Breast epithelium (tissue), 4 donors: ENCODE measurements at places on chromosomes 11 and 22.

- no peak overlapping the region for H3K4me3 ChIP-seq
- no peaks in the 10 kb centered on the region for H3K27me3 ChIP-seq
- H3K36me3 ChIP-seq: no peaks in the 10 kb centered on the region
- no peak for DNase-seq
- no peak overlapping the region for H3K27ac ChIP-seq
- H3K4me1 ChIP-seq: no peaks in the 10 kb centered on the region
These were observed 103.9 kb downstream of the GUCY1A2 start for GRCh38 chr11:106914409-106914808.

- no peak overlapping the region for H3K27ac ChIP-seq
- H3K27me3 ChIP-seq: no peaks in the 10 kb centered on the region
- H3K4me1 ChIP-seq: peaks cover 5% of the 10 kb centered on the region
- no peak for DNase-seq
- no peak overlapping the region for H3K4me3 ChIP-seq
These were observed 26.7 kb downstream of the ALKBH3 start for GRCh38 chr11:43907028-43907975.

DNA sequence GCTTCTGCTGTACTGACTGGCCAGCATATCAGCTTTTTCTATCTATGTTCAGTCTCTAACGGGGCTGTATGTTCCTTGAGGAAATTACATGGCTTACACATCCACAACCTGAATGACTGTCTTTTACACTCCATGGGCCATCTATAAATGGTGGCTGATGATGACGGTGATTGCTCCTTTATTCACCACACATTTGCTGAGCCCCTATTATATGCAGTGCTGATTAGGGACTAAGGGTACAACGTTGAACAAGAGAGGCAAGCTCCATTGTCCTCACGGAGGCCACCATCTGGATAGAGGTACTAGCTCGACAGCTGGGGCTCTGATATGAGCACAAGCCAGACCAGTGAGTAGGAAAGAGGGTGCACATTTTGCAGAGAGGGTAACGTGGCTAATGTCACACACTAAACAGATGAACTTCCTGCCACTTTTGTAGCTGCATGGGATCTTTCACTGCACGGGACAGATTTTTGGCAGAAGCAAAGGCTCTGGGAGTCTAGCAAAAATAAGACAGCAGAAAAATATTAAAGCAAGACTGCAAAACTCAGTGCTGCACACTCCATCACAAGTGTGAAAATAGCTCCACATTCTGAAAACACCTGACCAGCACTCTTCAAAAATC, 30.6 kb downstream of the DRD2 start:
- H3K27ac ChIP-seq: no peak overlapping the region
- H3K4me3 ChIP-seq: no peak overlapping the region
- H3K36me3 ChIP-seq: no peaks in the 10 kb centered on the region
- DNase-seq: no peak
- H3K4me1 ChIP-seq: no peaks in the 10 kb centered on the region

DNA sequence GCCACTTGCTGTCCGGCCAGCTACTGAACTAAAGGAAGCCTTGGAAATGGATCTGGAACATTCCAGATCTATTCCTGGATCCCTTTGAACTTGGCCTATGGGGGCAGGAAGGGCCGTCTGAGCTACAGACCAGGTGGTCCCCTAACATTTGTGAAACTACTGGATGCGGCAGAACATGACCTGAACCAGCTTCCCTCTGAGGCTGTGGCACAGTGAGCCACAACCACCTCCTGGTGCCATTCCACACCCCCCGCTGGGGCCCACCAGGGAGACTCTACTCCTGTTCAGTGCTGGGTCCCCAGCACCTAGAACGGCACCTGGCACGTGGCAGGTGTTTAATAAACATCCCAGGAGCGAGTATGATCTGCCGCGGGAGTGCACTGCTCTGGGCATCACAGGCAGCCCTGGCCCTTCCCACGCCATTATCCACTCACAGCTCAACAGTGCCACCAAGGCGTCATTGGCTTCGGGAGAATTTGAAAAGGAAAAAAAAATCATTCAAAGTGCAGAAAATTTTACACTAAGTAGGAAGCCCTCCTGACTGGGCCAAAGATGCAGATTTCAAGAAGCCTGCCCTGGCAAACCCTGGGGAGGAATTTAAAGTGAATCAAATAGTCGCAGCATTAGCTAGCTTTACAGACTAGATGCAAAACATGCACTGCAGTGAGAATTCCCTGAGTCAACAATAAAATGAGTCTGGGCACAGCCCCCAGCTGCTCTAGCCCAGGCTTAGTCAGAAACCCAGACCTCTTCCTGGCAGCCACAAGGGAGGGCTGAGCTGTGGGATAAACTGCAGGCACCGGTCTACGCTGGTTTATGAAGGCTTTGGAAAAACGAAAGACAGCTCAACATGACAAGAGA, 14.3 kb upstream of the EFCAB6 start:
- no peak for DNase-seq
- peaks cover 7% of the 10 kb centered on the region for H3K27me3 ChIP-seq
- no peak overlapping the region for H3K4me3 ChIP-seq
- H3K36me3 ChIP-seq: no peaks in the 10 kb centered on the region

GRCh38 chr22:45318558-45319323, 9.0 kb downstream of the FAM118A start:
- H3K4me1 ChIP-seq: no peaks in the 10 kb centered on the region
- H3K4me3 ChIP-seq: peak overlapping the region; percentile 39
- DNase-seq: no peak

DNA sequence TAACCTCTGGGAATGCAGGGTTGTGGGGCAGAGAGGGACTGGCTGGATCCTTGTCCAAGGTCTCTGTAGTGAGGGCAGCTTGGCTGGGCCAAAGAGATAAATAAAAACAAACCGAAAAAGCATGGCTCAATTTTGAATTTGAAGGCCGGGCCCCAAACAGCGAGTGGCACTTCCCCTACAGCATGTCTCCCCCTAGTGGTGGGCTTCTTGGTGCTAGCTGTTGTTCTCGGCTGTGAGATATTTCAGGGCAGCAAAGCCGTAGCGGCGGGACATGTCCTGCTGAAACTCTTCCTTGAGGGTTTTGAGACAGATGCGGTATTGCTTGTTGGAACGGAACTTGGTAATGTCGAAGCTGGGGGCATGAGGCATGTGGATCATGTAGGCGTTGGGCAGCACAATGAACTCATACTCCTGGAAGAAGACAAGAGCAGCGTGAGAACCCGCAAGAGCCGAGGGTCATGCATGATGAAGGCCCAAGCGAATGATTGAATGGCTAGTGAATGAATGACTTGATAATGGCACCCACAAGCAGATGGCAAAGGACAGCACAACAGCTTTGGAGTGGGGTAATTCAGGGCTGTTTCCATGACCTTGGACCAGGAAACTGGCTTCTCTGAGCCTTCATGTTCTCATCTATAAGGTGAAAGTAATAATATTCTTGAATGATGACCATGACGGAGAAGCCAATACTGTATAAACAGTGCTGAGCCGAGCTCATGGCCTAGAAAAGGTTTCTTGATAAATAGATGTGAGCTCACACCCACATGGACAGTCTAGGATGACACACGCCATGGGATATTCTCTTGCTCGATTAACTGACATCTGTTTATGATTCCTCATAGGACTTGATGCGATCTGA, 216.3 kb upstream of the SYN3 start:
- no peak overlapping the region for H3K4me3 ChIP-seq
- no peak overlapping the region for H3K27ac ChIP-seq
- H3K4me1 ChIP-seq: no peaks in the 10 kb centered on the region
- no peaks in the 10 kb centered on the region for H3K36me3 ChIP-seq
- DNase-seq: no peak
- no peaks in the 10 kb centered on the region for H3K27me3 ChIP-seq

- no peak overlapping the region for H3K4me3 ChIP-seq
- no peaks in the 10 kb centered on the region for H3K4me1 ChIP-seq
- no peaks in the 10 kb centered on the region for H3K27me3 ChIP-seq
These were observed 113.2 kb downstream of the STK33 start for GRCh38 chr11:8480858-8481257.

DNA sequence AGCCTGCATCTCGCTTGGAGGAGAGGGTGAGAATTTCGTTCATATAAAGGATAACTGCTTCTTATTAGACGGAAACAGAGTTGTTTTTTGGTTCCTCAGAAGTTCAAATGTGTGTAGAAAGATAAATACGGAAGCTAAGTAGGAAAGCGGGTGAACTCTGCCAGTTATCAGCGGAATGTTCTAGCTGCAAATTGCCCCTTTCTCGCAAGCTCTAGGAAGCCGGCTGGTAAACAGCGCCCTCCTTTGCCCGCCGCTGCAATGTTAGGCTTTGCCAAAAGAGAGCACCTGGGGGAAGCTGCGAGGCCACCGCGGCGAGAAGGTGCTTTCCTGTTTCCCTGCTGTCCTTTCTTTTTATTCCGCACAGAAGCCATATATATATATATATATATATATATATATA, 67.0 kb downstream of the IGLL5 start:
- no peak overlapping the region for H3K4me3 ChIP-seq
- DNase-seq: no peak
- no peak overlapping the region for H3K27ac ChIP-seq
- H3K4me1 ChIP-seq: no peaks in the 10 kb centered on the region
